Thyroid gland (tissue), 4 donors: ENCODE measurements at places on chromosomes 1 and 21. TPM values are rescaled to one million over a fixed set of nuclear protein-coding genes. Genes with fewer than 3 reads are reported as not detected.
A peak's percentile ranks its signal among the peaks of the same experiment; 100 is the strongest.

DNA sequence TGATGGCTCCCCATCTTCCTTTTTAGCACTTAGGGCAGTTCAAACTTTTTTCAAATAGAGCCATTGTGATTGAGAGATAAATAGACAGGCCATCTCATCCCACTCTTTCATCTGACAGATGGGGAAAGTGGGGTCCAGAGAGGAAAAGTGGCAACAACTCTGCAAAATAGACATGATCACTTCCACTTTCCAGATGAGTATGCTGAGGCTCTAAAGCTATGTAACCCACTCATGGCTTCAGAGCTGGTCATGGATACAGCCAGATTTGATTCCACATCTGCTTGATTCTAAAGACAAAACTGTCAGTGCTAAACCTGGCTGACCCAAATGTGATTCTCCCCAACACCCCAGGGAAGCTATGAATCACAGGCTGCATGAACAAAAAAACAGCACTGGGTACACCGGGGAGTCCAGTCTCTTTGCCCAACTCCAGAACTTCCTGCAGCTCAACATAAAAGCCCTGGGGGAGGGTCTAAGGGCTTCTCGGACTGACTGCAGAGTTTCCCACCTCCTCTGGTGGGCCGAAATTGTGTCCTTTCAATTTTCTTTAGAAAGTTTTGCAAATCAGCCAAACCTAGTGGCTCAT, 59.3 kb downstream of the PLPP3 start:
- DNase-seq, result no peak
- no peaks in the 10 kb centered on the region for H3K27me3 ChIP-seq
- H3K4me1 ChIP-seq, result peaks cover 79% of the 10 kb centered on the region
- H3K4me3 ChIP-seq, result no peak overlapping the region
- H3K36me3 ChIP-seq, result peaks cover 65% of the 10 kb centered on the region

- no peaks in the 10 kb centered on the region for H3K27me3 ChIP-seq
- DNase-seq, result no peak
- H3K36me3 ChIP-seq, result no peaks in the 10 kb centered on the region
These were observed 25.3 kb upstream of the ITLN1 start for GRCh38 chr1:160910170-160910750.

DNA sequence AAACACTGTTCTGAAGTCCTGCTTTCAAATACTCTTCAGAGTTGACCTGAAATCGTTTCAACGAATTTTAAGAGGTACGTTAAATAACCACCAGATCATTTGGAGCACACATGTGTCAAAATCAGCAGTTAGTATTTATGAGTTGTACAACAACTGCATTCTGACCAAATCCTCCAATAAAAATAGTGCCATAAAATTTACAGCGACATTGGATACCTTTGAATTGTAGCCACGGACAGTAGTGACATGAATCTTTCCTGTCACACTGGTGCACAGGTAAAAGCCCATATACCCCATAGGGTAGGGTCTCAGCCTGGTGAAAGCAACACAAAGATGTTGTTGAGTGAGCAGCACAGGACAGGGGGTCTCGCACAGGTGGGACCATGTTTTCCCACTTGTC, 121.5 kb downstream of the CLIC6 start:
- H3K27ac ChIP-seq, result no peak overlapping the region
- no peaks in the 10 kb centered on the region for H3K36me3 ChIP-seq
- H3K27me3 ChIP-seq, result no peaks in the 10 kb centered on the region
- no peak for DNase-seq
- no peak overlapping the region for H3K4me3 ChIP-seq

- peak overlapping the region; percentile 43 for H3K4me3 ChIP-seq
- H3K36me3 ChIP-seq, result no peaks in the 10 kb centered on the region
- H3K27ac ChIP-seq, result no peak overlapping the region
- H3K4me1 ChIP-seq, result peaks cover 3% of the 10 kb centered on the region
- H3K27me3 ChIP-seq, result no peaks in the 10 kb centered on the region
These were observed 106.9 kb downstream of the ZNF281 start for GRCh38 chr1:200302921-200303290.

DNA sequence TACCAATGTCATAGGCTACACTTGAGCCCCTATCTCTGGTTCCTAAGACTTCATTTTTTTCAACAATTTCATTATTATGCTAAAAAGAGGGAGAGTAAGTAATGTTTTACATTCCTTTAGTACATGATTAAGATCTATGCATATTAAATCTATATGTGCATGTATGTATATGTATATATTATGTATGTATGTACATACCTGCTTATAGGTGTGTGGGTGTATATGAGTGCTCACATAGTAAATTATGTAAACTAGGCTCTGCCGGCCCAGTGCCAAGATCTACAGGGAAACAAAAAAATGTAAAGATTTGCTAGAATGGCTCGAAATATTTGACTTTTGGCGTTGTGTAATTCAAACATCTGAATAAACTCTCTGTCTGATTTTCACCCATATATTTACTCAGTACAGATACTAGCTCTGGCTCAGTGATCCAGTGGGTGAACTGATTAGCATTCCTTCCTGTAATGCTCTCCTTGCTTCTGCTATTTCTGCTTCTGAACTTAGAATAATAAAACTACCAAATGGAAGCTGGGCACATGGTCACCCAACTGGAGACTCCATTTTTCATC, 113.1 kb upstream of the FGGY start:
- H3K4me3 ChIP-seq, result no peak overlapping the region
- H3K27ac ChIP-seq, result peak overlapping the region; percentile 82
- H3K4me1 ChIP-seq, result peaks cover 61% of the 10 kb centered on the region
- no peaks in the 10 kb centered on the region for H3K27me3 ChIP-seq
- peak; percentile 27 for DNase-seq

DNA sequence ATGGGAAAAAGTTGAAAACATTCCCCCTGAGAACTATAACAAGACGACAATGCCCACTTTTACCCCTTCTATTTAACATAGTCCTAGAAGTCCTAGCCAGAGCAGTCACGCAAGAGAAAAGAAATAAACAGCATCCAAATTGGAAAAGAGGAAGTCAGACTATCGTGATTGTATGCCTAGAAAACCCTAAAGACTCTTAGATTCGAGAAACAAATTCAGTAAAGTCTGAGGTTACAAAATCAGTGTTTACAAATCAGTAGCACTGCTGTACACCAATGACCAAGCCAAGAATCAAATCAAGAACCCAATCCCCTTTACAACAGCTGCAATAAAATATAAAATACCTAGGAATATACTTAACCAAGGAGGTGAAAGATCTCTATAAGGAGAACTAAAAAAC, 72.4 kb downstream of the POU2F1 start:
- H3K36me3 ChIP-seq, result no peaks in the 10 kb centered on the region
- no peaks in the 10 kb centered on the region for H3K27me3 ChIP-seq
- H3K27ac ChIP-seq, result no peak overlapping the region
- peaks cover 7% of the 10 kb centered on the region for H3K4me1 ChIP-seq
- no peak overlapping the region for H3K4me3 ChIP-seq

DNA sequence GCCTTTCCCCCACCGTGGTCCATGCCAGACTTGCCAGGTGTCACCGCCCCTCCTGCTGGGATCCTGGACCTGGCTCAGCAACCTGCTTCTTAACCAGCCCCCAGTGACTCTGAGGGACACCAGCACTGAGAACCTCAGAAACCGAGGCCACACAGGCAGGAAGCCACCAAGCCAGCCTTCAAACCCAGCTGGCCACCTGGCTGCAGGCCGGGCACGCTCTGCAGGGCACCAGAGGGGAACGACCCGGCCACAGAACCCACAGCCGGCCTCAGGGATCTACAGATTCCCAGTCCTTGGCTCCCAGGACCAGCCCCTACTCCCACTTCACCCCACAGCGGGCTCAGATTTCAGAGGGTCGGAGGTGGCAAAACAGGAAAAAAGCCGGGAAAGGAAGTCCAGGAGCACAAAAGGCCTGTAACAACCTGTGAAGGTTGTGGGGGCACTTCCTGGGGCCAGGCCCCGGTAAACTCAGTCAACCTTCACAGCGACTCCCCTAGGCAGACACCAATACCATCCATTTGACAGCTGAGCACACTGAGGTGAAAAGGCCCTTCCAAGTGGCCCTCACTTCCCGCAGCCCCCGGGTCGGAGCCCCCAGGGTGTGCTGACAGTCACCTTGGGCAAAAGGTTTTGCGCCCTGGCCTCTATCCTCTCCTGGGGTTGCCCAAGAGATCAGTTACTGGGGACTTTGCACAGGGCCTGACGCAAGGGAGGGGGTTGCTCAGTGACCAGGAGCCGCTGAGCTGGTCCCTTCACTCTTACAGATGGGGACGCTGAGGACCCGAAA, 14.1 kb downstream of the RUNX3 start:
- no peaks in the 10 kb centered on the region for H3K27me3 ChIP-seq
- no peak overlapping the region for H3K27ac ChIP-seq
- H3K4me1 ChIP-seq, result no peaks in the 10 kb centered on the region
- no peaks in the 10 kb centered on the region for H3K36me3 ChIP-seq
- DNase-seq, result no peak

DNA sequence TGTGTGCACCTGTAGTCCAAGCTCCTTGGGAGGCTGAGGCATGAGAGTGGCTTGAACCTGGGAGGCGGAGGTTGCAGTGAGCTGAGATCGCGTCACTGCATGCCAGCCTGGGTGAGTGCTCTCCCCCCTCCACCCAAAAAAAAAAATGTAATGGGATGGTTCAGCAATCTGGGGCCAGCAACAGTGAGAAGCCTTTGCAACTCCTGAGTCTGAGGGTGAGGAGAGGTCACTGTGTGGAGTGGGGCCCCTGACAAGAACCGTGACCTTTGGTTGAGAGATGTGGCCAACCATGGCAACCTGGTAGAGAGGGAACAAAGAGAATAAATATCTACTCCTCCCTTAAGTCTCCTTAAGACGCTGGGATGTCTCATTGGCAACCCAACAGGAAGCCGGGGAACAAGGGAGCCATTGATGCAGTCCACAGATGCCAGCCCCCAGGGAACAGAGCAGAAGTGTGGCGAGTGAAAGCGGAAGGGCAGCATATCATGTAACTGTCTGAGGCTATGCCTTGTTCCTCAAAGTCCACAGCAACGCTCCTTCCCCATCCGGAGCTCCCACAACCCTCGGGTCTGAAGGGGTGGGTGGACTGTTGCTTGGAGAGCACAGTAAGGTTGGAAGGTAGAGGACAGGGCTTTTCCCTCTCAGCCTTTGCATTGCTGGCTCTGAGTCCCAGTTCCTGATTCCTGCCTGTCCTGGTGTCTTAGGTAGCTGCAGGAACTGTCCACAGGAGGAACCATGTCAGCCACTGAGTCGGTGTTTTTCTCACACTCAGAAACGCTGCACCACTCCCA, 8.3 kb downstream of the TRNP1 start:
- H3K27me3 ChIP-seq, result no peaks in the 10 kb centered on the region
- peaks cover 45% of the 10 kb centered on the region for H3K4me1 ChIP-seq
- DNase-seq, result no peak
- H3K27ac ChIP-seq, result peak overlapping the region; percentile 23
- no peak overlapping the region for H3K4me3 ChIP-seq

DNA sequence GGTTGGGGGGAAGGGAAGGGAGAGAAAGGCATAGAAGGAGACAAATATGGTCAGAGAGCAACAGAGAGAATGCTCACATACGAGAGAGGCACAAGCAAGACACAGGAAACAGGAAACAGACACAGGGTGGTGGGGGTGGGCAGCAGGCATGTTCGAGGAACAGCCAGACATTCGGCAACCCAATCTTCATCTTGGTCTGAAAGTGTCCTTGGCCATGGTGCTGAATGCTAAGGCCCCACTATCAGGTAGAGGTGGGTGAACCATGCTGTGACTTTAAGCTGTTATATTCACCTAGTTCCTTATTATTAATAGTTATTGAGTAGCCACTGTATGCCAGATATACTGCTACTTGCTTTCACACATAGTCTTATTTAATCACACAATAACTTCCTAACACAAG, 109.2 kb downstream of the DDX20 start:
- H3K4me1 ChIP-seq, result no peaks in the 10 kb centered on the region
- no peaks in the 10 kb centered on the region for H3K36me3 ChIP-seq
- no peaks in the 10 kb centered on the region for H3K27me3 ChIP-seq
- no peak overlapping the region for H3K27ac ChIP-seq

HPDL gene
- total RNA-seq, result 0.71 TPM

ZBTB37 gene
- total RNA-seq, result 14.6 TPM
